Activated naive CD8-positive, alpha-beta T cell treated with anti-CD3 and anti-CD28 coated beads for 36 hours (primary cell): ENCODE measurements at places on chromosomes 12 and 14. TPM values are rescaled to one million over a fixed set of nuclear protein-coding genes. Genes with fewer than 3 reads are reported as not detected.

The DPY19L2 gene
- total RNA-seq, result 6.2 TPM

The LBHD2 gene
- total RNA-seq, result not detected

The NTF3 gene
- total RNA-seq, result not detected

The RNASE4 gene
- 0.35 TPM for total RNA-seq

The GZMB gene
- 1,284 TPM for total RNA-seq

The HEBP1 gene
- 21.0 TPM for total RNA-seq

The E2F7 gene
- total RNA-seq, result 6.3 TPM

The TOMM20L gene
- not detected for total RNA-seq

The C14orf93 gene
- total RNA-seq, result 11.1 TPM

The B4GALNT3 gene
- total RNA-seq, result 1.1 TPM
